ENCODE measurements at places on chromosomes 2 and 18. TPM values are rescaled to one million over a fixed set of nuclear protein-coding genes. Genes with fewer than 3 reads are reported as not detected.

The ANKZF1 gene
- total RNA-seq = 35.3 TPM

The RGPD4 gene
- total RNA-seq = not detected

The HOXD11 gene
- 7.8 TPM for total RNA-seq

The STPG4 gene
- total RNA-seq = 0.32 TPM

The SPEG gene
- total RNA-seq = 36.2 TPM

The FAM237A gene
- total RNA-seq = not detected

The SLC9A2 gene
- not detected for total RNA-seq

The LOXL3 gene
- 87.4 TPM for total RNA-seq

The UGT1A1 gene
- total RNA-seq = not detected

The CLASP1 gene
- 70.7 TPM for total RNA-seq

The GKN1 gene
- not detected for total RNA-seq

The DPYSL5 gene
- not detected for total RNA-seq

The HOXD9 gene
- total RNA-seq = 2.7 TPM
